ENCODE measurements at places on chromosomes 6 and 20.
A peak's percentile ranks its signal among the peaks of the same experiment; 100 is the strongest.

- peak; percentile 40 for DNase-seq
Measured at GRCh38 chr20:40668449-40669228, 20.4 kb downstream of the MAFB start.

DNA sequence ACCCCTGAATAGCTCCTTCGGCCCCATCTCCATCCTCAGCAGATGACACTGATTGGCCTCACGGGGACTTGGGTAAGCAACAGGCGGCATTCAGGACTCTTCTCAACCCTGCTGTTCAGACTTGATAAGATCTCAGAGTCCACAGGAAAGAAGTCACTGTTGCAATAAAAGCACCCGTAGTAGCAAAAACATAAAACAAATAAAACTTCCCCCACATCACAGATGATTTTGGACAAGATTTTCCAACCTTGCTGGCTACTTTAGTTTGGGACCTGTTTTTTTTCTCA lies 17.1 kb upstream of the C20orf144 start:
- no peak for DNase-seq

GRCh38 chr6:152461556-152461955 lies 175.6 kb downstream of the SYNE1 start:
- no peak for DNase-seq

DNA sequence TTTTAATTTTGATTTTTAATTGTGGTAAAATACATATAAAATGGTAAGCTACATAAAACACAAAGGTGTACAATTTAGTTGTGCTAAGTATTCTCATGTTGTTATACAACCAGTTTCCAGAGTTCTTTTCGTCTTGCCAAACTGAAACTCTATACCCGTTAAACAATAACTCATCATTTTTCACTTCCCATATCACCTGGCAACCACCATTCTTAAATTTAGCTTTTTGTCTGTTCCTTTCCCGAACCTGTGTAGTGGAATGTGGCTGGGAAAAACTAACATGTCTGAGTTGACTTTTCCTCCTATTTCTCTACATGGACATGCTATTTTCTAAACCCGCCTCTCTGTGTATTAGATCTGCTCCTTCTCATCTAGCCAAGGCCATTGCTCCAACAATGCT lies 27.6 kb downstream of the RPRD1B start:
- DNase-seq, result no peak

DNA sequence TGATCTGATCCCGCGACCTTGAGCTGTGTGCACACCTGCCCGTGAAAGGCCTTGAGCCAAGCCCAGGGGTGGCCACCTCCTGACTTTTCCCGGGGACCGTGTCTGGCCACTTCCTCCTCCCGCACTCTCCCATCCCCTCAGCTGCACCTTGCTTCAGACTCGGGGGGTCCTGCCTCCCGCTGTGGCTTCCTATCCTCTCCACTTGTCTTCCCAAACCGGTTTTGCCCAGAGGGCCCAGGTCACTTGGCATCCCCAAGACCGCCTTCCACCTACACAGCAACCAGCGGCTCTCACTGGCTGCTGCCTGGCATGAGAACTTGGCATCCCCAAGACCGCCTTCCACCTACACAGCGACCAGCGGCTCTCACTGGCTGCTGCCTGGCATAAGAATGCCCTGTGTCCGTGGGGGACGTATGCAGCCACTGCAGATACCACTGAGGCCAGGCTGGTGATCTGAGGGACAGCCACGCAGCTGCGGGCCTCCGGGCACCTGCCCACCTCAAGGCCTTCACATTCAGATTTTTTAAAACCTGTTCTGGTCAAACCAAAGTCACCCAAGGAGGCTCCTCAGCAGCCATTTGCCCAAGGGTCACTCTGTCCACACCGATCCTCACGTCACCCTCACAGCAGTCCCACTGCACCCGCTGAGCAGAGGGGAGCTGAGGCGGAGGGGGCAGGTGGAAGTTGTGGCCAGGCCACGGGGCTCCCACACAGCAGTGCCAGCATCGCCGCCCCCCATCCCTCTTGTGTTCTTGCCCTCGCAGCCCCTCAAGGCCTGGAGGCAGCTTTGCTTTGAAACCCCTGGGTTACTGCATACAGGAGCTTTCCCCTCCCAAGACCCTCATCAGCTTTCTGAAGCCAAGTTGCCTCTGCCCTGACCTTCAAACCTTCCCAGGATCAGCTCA lies 245.5 kb downstream of the TAF4 start:
- DNase-seq, result no peak

DNA sequence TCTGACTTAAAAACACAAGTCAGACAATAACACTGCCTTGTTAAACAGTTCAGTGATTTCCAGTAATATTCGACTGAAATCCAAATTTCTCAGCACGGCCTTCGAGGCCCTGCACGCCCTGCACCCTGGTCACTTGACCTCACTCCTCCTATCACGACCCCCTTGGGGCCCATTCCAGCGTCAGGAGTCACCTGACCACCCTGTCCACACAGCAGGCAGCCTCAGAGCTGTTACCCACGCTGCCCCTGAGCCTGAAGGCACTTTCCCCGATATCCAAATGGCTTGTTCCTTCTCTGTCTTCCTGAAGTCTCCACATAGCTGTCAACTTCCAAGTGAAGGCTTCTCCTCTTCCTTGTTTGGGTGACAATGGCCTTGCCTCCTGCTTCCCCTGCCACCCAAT lies 33.1 kb upstream of the SMOC2 start:
- no peak for DNase-seq

- no peak for DNase-seq
Measured at GRCh38 chr20:14780508-14780907, 443.1 kb upstream of the FLRT3 start.

DNA sequence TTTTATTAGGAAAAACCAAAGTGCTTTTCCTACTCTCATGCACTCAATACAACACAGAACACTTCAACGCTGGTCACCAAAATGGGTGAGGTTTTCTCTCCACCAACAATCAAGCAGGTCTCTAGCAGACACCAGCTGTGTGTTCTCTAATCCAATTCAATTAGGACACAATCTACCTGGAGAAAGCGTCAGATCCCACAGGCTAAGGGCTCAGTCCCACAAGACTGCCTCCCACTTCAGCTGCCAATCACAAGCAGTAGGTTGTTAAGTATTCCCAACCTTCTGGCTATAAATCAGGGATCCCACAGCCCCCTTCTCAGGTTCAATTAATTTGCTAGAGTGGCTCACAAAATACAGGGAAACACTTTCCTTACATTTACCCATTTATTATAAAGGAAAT lies 47.7 kb downstream of the STMND1 start:
- no peak for DNase-seq

- DNase-seq, result no peak
Measured at GRCh38 chr6:42049948-42050296, 402 bp upstream of the TAF8 start.

DNA sequence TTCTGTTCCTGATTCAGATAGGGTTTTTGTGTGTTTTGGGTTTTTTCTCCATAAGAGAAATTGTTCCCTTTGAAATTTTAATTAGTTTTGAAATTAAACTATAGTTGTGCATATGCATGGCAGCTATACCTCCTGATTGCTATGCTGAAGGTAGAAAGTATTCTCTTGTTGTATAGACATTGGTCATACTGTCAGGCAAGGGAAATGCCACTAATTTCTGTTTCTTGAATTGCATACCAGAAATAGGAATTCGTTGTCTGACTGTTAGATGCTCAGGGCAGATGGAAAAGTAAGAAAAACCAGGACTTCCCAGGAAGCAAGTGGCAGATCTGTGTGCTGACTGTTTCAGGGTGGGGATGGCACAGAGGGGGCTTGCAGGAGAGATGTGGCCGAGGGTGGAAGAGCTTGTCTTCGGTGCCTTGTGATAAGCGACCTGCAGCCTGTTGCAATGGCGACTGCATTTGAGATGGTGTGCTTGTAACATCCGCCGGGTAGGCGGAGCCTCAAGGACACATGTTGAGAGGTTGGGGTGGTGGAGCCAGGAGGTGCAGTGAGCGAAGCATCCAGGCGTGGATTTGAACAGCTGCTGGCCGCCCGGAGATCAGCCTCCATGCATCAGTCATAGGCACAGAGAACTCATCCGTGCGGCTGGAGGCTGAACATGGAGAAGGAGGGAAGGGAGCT lies 42.8 kb downstream of the RREB1 start:
- no peak for DNase-seq

DNA sequence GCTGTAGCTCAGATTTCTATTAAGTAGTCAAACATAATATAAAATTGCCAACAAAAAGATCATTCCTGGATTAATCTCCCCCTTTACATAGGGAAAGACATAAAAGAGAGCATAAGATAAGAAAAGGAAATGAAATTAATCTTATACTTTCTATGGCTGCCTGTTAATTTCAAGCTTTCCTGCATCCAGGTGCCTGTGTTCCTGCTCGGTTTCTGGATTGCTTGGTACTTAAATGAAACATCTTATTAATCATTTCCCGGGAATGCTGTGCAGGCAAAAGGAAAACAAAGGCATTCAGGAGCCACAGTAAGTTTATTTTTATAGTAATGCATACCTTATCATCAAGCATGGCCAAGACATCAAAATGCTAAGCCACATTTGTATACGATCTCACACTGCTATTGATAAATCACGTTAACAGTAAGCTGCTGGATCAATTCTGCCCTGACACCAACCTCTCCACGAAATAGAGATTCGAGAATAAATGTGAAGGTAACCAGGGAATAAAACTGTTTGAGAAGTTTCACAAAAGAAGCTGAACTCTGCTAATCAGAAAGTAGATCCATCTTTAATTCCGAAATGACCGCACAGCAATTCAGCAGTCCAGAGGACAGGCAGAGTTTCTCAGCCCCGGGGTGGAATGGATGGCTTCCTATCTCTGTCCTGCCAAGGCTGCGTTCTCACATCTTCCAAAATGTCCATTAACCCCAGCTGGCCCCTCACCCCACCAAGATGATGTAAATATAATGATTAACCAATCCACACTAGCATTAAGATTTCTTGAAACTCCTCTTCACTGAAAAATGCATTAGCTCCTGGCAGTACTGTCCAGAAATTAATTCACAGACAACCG lies 32.6 kb upstream of the APCDD1L start:
- no peak for DNase-seq

GRCh38 chr6:16773362-16773761 lies 12.1 kb upstream of the ATXN1 start:
- no peak for DNase-seq

DNA sequence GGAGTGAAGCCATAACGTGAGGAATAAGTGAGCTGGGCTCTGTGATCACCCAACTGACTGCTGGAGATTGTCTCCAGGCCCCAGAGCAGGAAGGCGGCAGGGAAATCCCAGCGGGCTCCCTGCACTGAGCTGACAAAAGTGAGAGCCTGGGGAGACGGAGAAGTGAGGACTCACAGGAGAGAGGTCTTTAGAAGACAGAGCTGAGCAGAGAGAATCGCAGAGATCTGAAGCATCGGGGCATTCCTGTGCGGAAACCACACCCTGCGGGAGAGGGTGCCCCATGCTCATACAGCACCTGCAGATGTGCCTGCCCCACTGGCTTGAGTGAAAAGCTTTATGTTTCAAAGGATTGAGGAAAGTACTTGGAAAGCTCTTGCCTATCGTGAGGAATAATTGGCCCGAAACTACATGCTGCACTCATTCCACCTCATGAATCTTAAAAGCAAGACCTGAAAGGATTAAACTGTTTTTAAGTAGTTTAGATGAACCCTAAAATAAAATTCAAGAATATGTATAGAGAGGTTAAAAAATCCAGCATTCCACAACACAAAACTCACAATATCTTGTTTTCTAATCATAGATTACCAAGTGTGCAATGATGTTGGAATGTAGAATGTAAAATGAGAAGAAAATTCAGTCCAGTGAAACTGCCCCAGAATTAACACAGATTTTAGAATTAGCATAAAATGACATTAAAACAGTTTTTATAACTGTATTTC lies 17.7 kb upstream of the THBS2 start:
- no peak for DNase-seq

DNA sequence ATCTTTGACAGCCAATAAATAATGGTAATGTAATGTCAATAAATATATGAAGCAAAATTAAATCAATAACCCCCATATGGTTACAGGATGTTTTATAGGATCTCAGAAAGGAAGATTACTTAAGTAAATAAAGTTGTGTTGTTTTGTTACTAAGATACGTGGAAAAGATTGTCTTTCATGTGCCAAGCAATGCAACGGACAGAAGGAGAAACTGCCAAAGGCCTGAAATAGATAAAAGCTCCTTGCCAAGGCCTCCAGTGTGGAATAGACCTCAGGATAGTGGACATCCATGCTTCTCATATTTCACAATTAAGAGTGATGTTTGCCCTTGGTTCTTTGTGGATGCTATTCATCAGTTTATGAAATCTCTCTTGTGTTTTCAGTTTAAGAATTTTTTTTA lies 16.4 kb upstream of the FNDC1 start:
- DNase-seq, result no peak

GRCh38 chr6:162363757-162364156 lies 363.8 kb downstream of the PRKN start:
- DNase-seq, result no peak

DNA sequence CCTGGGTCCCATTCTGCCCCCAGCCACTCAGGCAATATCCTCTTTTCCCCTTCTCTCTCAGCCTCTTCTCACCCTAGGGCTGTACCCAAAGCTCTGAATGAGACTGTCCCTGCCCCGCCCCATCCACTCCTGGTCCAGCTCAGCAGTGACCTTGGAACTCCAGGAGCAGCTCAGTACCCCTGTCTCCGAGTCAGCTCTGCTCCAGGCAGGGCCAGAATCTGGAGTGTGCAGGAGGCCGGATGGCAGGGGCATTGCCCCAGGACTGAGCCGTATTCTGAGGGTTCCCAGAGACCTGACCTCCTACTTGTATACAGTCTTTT lies 2.0 kb upstream of the RAET1G start:
- DNase-seq, result no peak

DNA sequence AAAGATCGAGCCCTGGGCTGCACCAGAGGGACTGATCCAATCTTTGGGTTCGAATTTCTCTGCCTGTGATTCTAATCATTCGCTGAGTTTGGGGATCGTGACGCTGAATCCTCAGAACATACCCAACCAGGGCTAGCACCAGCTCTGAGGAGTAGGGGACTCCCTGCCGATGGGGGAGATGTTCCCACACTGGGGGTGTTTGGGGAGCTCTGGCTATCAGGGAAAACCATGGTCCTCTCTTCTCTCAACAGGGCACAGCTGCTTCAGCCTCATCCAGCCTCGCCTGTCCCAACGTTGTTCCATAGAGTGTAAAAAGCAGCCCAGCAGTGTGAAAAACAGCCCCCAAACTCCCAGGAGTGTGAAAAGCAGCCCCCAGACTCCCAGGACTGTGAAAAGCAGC lies 136.6 kb downstream of the ANKRD60 start:
- no peak for DNase-seq

- DNase-seq, result no peak
Measured at GRCh38 chr6:110114004-110114403, 65.5 kb downstream of the WASF1 start.

GRCh38 chr6:6331946-6332601 lies 11.6 kb upstream of the F13A1 start:
- DNase-seq, result no peak
